Effector CD4-positive, alpha-beta T cell (primary cell): ENCODE measurements at places on chromosomes 7 and 10.
A peak's percentile ranks its signal among the peaks of the same experiment; 100 is the strongest.

- DNase-seq, result no peak
Measured at GRCh38 chr10:86721232-86721631, 35.2 kb upstream of the BMPR1A start.

DNA sequence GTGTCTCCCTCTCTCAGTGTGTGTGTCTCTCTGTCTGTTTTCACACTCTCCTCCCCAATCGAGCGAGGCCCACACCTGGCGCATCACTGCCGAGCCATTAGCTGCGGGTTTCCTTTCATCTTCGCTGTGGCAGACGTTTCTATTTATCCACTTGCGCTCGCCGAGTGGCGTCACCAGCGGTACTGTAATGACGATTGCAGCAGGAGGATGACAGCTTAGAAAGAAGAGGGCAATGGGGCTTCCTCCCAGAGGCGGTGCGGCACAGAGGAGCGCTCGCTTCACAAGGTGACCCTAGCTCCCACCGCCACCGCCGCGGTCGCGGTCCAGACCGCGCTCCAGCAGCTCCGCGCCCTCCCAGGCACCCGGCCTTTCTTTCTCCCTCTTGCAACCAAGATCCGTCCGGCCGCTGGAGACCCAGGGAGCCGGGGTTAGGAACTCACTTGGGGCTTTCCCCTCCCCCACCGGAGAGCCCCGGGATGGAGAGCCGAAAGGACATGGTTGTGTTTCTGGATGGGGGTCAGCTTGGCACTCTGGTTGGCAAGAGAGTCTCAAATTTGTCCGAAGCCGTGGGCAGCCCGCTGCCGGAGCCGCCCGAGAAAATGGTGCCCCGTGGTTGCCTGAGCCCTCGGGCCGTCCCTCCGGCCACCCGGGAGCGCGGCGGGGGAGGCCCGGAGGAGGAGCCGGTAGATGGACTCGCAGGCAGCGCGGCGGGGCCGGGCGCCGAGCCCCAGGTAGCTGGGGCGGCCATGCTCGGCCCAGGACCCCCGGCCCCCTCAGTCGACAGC is at the start of gene EVX1:
EVX1 (plus strand) TSS at position 248 of the 785 bp plus-strand sequence; CDS start at position 477, 229 bp downstream.
- no peak for DNase-seq

DNA sequence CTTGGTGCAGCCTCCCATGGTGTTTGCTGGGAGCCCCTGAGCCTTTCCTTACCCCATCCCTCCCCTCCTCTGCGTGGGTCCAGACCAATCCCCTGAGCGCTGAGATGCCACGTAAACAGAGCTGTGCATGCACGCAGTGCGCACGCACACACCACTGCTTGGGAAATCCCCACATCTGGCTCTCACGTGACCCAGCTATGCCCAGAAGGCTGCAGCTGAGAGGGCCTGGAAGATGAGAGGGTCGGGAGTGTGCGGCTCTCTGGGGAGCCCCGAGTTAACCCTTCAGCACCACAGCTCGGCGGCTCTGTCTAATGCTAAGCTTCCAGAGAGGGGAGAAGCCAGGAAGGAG is 177.2 kb downstream of the SH3PXD2A start:
- DNase-seq, result peak; percentile 91

- no peak for DNase-seq
Measured at GRCh38 chr10:89085153-89085552, 94.6 kb downstream of the FAS start.

DNA sequence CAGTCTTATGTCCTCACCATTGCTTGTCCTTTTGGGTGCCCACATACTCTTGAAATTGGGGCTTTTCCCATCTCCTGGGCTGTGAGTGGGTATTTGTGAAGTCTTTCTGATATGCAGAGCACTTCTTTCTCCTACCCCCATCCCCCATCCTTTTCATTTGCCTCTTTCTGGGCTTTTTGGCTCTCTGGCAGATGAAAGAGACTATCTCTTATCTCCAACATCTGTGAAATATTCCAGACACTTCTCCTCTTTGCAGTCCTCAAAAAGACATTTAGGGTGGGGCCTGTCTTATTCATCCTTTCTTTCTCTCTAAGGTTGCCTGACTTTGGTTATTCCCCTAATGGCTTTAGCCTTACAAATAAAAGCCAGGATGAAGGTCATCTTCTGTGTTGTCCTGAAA is 462.2 kb upstream of the MKI67 start:
- no peak for DNase-seq

DNA sequence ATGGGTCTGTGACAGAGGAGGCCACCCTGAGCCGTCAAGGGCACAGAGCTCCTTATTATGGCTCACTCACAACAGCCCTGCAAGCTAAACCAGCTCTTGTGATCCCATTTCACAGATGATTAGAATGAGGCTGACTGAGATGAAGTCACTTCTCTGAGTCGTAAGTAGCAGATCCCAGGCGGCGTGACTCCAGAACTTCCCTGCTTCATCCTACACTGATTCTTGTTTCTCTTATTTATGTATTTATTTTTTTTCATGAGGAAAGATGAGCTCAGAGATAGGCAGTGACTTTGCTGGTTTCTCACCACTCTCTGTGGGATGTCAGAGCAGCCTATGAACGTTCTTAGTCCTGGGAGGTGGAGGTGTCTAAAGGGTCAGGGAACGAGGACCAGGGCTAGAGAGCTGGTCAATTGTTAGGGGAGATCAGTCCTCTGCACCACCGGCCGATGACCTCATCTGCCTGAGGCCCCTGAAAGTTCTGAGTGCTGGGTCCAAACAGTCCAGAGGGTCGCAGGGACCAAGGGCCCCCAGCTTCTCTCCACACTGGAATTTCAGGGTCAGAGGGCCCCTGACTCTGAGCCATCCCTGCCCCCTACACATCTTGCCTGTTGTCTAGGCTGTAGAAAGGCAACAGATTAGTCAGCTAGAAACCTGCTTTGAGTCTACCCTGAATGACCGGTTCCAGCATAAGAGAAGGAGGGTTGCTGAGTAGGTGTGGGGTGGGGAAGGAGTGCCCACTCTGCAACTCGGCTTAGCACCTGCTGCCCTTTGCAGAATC is 17.9 kb downstream of the CLRN3 start:
- DNase-seq, result no peak

- no peak for DNase-seq
Measured at GRCh38 chr10:99659868-99660366, 608 bp downstream of the ENTPD7 start.

DNA sequence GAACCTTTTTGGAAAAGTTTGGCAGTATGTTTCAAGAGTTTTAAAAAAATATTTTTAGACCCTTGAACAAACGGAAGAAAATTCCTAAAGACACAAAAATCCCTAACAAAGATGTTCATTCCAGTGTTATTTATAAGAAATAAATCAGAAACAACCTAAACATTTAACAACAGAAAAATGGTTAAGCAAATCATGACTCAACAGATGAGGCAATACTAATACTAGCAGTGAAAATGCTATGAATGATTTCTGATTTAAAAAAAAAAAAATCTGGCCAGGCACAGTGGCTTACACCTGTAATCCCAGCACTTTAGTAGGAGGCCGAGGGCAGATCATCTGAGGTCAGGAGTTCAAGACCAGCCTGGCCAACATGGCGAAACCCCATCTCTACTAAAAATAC is 61.0 kb downstream of the ARHGAP12 start:
- DNase-seq, result no peak

GRCh38 chr7:77985974-77986339 is 187.4 kb downstream of the PHTF2 start:
- DNase-seq, result no peak

- no peak for DNase-seq
Measured at GRCh38 chr7:46603780-46604179, 682.7 kb upstream of the IGFBP3 start.

- DNase-seq, result no peak
Measured at GRCh38 chr10:98646998-98647917, 200.5 kb upstream of the HPS1 start.

DNA sequence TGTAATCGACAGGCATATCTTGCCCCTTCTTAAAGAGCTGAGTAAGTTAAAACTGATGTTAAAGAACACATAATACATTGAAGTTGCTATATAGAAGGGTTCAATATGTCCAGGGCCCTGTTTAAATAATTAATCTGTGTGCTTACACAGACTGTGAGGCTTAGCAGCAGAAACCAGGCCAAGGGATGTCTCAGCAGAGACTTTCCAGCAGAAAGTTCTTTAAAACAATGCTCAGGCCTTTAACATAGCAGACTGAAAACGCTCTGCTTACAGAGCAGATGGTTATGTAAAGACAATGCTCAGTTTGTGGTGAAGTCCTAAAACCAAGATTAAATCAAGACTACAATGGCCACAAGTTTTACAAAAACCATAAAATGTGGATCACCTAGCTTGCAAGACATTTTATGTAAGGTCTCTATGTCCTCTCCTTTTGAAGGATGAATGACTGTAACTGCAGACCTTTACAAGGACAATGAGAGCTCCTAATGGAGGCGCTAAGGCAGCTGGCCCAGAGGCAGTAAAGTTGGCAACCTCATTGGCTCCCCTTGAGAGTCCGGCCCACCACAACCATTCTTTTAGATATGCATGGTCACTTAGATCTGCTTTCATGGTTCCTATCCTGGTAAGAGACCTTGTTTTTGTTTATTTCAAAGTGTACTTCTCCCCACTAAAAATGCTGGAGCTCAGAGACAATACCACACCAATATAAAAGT is 56.3 kb downstream of the FZD1 start:
- no peak for DNase-seq

DNA sequence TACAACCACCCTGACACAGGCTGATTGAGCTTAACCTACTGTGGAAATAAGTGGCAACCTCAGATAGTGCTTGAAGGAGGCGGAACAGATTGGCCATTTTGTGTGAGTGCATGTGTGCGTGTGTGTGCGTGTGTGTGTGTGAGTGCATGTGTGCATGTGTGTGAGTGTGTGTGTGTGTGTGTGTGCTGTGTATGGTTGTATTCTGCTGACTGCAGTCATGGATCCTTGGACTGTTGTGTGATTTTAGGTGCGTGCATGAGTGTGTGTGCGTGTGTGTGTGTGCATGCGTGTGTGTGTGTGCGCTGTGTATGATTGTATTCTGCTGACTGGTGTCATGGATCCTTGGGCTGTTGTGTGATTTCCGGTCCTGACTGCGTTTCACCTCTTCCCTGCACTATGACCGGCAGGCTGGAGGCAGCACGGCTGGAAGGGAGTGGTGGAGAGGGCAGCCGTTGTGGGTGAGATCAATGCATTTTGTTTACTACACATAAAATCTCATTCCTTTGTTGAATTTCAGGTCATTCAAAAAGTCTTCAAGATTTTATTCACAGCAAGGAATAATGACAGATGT is 6.3 kb downstream of the IQCE start:
- no peak for DNase-seq

DNA sequence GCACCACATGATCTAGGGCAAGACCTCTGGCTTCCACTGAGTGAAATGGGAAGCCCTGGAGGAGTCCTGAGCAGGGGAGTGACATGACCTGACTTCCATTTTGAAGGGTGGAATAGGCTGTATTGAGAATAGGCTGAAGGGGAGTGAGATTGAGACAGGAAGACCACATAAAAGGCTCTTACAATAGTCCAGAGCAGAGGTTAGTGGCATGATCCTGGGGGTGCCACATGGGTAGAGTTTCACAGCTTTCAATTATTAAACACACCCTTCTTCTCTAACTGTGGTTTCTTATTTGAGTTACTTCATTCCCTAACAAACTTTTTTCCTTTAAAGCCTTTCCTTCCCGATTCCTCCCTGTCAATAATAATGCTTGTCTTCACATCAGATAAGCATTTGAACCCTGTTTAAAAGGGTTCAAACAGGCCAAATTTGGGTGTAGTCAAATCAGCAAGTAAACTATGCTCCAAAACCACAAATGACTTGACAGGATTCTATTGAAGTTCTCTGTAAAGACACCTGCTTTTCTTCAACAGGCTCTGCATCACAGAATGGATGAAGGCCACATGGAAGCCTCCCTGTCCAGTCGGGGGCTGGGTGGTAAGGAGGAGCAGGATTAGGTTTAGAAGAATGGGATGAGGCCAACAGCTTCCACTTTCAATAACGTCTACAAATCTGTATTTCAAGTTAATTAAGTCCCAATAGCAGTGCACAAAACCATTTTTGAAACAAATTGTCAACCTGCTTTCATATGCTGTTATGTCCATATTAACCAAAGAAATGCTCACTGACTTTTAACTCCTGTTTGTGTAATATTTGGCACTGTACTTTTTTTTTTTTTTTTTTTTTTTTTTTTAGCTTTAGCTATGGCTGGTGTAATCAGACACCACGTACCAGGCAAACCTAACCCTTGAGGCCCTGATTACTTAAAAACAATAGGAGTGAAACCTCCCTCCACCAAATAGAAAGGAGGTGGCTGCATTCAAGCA is 131.9 kb downstream of the NRCAM start:
- DNase-seq, result no peak

DNA sequence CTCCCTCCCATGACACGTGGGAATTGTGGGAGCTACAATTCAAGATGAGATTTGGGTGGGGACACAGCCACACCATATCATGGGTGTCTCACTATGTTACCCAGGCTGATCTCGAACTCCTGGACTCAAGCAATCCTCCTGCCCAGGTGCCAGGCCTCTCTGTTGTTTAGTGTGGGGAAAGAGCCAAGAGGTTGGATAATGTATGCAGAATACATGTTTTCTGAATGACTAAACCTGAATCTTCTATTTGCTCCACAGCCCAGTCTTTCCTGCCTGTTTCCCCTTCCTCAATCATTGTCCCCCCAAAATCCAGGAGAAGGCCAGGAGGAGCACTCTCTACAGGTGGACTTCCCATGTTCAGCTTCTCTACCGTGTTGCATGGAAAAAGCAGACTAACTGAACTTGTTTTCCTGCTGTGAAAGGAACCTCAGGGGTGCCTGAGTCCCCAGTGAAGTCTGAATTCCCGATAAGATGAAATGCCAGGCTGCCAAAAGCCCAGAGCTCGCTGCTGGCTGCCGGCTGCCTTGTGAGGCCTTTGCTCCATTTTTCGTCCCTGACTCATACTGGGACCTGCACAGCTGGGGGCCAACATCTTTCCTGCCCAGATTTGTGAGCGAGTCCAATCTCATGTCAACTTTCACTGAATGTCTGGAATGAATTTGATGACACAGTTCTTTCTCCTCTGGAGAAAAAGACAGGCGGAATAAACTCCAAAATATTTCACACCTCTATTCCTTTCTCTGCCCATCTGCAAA is 588.0 kb downstream of the CALN1 start:
- no peak for DNase-seq

- DNase-seq, result no peak
Measured at GRCh38 chr10:130018265-130018664, 54.2 kb upstream of the EBF3 start.

DNA sequence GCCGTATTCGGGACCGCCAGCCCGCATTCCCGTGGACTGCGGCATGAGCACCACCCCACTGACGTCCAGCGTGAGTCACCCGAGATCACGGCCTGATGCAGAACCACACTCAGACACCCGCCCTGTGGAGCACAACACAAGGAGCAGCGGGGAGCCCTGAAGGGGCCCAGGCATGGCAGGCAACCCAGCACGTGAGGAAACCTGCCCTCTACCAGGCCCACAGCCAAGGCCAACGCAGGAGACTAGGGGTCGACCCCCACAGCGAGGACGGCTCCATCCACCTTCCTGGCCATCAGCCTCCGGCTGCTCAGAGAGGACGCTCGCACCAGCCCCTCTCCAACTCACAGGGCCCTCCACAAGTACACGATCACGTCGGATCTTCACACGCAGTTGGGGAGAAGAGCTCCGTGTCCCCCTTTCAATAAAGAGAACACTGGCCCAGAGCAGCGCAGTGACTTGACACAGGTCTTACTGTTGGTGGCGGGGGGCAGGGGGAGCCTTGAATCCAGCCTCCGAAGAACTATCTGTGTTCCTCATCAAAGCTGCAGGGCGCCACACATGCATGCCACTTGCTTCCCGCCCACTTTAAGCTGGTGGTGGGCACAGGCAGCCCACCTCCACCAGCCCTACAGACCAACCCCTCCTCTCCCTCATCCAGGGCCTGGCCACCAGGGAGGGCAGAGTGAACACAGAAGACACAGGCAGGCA is 22.0 kb downstream of the MAD1L1 start:
- no peak for DNase-seq

- DNase-seq, result no peak
Measured at GRCh38 chr10:31584098-31584631, 265.1 kb downstream of the ZEB1 start.

- no peak for DNase-seq
Measured at GRCh38 chr7:37377231-37377630, 71.4 kb downstream of the ELMO1 start.
